BJ (cell line): ENCODE measurements at places on chromosomes 6 and 20.

GRCh38 chr6:159513914-159514313 is 179.1 kb downstream of the SOD2 start:
- DNase-seq, result no peak

- no peak for DNase-seq
Measured at GRCh38 chr6:90183587-90184333, 112.9 kb downstream of the BACH2 start.

DNA sequence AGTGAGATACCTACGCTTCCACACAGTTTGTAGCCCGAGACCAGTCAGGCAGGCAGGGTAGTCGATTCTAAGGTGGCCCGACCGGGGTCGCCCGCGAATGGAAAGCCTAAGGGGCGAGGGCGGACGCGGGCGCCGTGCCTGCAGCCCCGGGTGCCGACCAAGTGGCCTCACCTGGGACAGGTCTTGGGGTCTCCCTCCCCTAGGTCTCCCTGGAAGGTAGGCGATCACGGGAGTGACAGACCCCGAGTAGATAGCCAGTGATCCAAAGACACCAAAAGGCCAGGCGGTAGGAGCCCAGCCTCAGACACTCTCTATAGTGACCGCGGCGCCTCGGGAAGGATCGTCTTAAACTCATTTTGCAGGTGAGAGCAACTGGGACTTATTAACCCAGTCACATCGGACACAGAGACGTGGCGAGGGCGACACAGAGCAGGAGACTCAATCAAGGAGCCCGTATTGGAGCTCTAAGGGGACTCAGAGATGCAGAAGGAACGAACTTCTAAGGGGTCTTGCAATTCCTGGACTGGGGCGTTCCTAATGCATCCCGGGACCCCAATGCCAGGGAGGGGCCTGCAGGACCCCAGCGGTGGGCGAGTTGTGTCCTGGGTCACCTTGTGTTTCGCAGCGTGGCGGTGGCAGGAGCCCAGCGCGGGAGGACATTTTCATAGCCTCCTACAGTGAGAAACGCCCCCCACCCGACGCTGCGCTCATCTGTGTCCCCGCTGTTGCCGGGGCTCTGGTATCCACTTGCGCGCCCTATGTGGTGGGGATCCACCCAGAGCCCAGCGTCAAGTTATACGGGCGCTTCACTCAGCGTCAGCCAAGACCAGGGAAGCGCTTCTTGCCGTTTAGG is 2.1 kb upstream of the VSX1 start:
- no peak for DNase-seq

DNA sequence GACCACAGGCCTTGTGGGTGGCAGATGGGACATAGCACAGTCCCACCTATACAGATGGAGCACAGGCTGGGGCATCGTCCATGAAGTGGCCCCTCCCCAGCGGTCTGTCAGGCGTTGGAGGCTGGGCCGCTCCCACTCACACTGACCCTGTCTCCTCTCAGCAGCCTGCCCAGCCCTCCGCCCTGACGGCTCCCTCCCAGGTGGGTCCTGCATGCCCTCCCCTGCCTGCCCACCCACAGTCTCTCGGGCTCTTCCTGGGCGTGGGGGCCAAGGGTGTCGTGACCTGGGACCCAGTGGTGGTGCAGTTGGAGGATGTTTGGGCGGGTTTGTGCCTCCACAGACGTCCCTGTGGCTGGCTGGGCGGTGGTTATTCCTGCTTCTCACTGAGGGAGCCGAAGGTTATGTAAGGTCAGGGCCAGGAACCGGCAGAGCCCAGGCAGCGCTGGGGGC is 22.3 kb downstream of the COL20A1 start:
- DNase-seq, result no peak

DNA sequence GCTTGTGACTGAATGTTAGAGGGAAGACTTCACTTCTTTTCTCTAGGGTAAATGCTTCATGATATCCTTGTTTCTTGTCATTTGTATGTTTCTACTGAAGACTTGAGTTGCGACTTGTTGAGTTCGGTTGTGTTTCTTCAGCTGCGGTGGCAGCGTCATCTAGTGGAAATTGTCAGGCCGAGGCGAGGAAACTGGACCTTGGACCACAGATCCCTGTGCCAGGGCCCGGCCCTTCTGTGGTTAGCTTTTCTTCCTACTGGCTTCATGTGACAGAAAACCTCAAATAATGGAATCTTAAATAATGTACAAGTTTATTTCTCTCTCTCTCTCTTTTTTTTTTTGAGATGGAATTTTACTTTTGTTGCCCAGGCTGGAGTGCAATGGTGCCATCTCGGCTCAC is 12.4 kb downstream of the MTHFD1L start:
- DNase-seq, result no peak

GRCh38 chr6:10730254-10730653 is 7.4 kb downstream of the TMEM14C start:
- DNase-seq, result no peak

DNA sequence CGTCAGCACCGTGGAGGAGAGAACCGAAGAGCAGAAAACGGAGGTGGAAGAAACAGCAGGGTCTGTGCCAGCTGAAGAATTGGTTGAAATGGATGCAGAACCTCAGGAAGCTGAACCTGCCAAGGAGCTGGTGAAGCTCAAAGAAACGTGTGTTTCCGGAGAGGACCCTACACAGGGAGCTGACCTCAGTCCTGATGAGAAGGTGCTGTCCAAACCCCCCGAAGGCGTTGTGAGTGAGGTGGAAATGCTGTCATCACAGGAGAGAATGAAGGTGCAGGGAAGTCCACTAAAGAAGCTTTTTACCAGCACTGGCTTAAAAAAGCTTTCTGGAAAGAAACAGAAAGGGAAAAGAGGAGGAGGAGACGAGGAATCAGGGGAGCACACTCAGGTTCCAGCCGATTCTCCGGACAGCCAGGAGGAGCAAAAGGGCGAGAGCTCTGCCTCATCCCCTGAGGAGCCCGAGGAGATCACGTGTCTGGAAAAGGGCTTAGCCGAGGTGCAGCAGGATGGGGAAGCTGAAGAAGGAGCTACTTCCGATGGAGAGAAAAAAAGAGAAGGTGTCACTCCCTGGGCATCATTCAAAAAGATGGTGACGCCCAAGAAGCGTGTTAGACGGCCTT is 41.6 kb downstream of the ZBTB2 start:
- DNase-seq, result no peak

DNA sequence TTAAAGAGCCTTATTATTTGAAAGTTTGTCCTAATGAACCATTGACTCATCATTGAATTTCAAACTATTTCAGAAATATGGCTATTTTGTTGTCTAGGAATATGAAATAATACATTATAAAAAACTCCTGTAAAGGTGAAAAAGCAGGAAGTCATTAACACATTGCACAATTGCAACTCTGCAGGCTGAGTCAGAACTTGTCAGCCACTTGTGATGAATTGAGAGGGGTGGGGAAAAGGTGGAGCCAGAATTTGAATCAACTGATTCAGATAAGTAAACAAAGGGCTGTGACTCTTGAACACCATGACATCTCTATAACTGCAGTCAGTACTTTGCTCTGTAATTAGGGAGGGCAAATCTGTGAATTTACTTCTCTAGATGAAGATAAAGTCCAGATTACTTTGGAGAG is 6.0 kb downstream of the C6orf141 start:
- DNase-seq, result peak; percentile 11

- DNase-seq, result no peak
Measured at GRCh38 chr6:52230685-52231084, 13.6 kb downstream of the IL17F start.

GRCh38 chr6:73152966-73153757 is 72.1 kb downstream of the KHDC1L start:
- no peak for DNase-seq

DNA sequence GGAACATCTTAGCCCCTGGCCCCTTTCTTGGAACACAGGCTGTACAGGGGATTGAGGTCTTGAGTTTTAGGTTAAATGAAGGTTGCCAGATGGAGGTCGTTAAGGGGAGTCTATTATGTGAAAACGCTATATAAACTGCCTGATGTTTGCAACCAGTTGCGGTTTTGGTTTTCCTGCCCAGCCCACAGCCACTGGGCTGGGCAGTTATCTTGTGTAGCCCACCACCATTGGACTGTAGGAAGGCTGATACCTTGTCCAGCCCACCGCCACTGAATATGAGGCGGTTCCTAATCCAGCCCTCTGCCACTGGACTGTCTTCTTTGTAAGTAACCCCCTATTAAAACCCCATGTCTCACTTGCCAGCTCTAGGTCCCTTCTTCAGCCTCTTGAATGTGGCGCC is 42.3 kb upstream of the COL21A1 start:
- no peak for DNase-seq

DNA sequence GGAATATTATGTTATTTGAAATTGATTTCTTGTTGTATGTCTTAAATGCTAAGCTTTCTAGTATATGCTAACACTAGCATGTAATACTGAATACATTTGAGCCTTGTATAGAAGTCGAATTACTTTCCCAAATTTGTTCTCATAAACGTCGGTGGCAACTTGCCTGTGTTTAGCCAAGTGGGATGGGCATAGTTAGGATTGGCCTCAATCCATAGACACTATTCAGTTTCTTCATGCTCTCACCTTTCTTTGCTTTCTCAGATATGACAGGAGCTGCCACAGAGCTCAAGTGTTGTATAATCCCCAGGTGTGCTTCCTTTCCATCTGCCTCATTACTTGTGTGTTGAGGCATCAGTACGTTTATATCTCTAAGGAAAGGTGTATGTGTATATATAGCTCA is 19.3 kb downstream of the ZNF334 start:
- no peak for DNase-seq

DNA sequence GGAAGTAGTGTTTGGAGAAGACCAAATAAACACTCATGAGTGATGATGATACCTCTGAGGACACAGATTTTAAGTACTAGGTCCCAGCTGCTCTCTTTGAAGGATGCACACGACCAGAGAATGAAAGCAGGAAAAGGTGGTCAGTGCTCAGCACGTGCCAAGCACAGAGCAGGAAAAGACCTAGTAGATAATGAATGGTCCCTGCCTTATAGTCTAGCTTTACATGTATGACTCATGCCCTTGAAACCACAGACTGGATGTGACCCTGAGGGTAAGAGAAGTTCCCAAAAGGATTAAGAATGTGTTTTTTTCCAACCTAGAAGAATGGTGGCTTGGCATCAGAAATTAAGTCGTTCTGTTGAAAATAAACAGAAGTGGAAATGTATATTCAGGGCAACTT is 2.8 kb upstream of the MC3R start:
- DNase-seq, result no peak

GRCh38 chr6:55108134-55109130 is 65.9 kb upstream of the HCRTR2 start:
- DNase-seq, result no peak

DNA sequence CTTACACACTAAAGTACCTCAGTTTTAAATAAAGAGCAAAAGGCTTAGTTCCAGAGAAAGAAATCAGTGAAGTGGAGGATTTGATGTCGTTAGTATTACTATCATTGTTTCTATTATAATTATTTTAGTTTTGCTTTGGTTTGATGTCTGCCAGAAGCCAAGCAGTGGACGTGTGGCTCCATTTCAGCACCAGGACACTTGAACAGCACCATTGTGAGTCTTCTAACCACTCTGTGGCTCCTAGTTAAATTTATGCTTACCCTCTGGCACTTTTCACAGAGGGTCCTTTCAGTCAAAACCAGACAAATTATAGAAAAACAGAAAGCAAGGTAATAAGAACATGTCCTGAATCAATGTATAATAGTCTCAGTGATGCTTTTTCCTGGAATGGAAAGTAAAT is 3.4 kb downstream of the COL9A1 start:
- no peak for DNase-seq

DNA sequence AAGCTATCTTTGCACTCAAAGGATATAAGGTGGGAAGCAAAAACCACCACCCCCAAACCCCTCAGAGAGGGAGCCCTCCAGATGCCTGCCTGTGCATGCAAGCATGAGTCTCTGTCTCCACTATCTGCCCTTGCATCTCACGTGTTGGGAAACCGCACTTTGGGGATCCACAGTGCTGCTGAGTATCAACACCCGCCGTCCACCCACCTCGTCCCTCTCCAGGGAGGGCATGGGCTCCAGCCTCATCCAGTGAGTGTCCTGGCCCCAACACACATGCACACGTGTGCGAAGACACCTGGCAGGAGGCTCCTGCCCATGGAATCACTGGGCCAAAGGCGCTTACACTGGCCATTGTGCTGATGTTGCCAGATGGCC is 3.5 kb upstream of the YTHDF1 start:
- DNase-seq, result no peak

DNA sequence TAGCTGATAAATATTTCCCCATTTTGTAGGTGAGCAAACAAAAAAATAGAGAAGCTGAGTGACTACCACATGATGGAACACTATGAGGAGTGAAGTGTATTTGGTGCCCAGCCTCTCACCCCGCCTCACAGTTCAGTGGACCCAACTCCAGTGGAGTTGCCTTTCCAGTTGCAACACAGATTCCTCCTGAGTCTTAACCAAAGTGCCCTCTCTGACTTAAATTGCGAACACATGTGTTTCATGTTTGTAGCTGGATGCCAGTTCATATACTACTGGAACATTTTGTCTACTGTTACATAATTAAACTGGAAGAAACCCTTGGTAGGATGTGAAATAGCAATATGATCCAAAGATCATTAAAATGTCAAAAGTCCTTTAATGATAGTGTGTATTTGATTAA is 448.9 kb downstream of the COL12A1 start:
- DNase-seq, result no peak

DNA sequence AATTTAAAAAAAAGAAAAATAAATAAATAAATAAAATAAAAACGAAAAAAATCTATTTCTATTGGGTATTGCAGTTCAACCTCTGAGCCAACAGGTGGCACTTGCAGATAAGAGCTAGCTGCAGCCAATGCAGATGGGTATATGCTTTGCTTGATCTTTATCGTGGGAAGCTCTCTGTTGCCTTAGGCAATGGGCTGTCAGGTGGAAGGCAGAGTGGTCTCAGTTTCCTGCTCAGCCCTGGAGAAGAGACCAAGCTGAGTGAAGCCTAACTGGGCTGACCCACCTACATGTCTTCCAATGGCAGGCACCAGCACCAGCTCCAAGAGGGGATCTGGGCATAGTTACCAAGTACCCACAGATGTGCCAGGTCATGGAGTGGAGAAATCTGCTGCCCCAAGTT is 95.0 kb downstream of the AK9 start:
- DNase-seq, result no peak

- no peak for DNase-seq
Measured at GRCh38 chr6:9455864-9456658, 958.8 kb downstream of the TFAP2A start.

GRCh38 chr6:124963416-124963785 is 1.2 kb downstream of the RNF217 start:
- DNase-seq, result no peak

GRCh38 chr6:49333345-49334125 is 129.5 kb downstream of the MMUT start:
- no peak for DNase-seq

- no peak for DNase-seq
Measured at GRCh38 chr6:8017276-8017701, 46.9 kb downstream of the BLOC1S5 start.

- no peak for DNase-seq
Measured at GRCh38 chr6:127436578-127437110, 22.5 kb downstream of the KIAA0408 start.

- DNase-seq, result peak; percentile 88
Measured at GRCh38 chr6:11772109-11772825, 6.3 kb downstream of the ADTRP start.

DNA sequence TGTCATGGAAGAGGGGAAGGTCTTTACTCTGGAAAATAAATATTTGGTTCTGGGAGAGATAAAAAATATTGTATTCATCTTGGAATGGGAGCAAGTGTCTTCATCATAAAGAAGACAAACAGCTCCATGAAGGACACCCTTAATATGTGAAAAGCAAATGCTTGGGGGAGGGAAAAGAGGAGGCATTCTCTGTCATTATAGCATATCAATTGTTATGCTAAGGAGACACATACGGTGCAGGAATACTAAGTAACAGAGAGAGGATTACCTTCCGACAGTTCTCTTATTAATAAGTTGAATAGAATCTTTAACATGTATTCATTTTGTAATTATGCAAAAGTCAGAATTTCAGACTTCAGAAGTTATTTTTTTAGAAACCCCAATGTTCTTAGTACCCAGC is 634.4 kb downstream of the UTRN start:
- DNase-seq, result no peak
